ENCODE measurements at places on chromosomes 13 and 19.

- DNase-seq: no peak
These were observed at the start of gene CYP4F11 for GRCh38 chr19:15934332-15935078. Gene CYP4F11 (minus strand): TSS chr19:15934529. CDS start chr19:15934408, 121 bp downstream.

- DNase-seq: peak; percentile 89
These were observed 16.0 kb upstream of the ERCC1 start for GRCh38 chr19:45439569-45440258.

DNA sequence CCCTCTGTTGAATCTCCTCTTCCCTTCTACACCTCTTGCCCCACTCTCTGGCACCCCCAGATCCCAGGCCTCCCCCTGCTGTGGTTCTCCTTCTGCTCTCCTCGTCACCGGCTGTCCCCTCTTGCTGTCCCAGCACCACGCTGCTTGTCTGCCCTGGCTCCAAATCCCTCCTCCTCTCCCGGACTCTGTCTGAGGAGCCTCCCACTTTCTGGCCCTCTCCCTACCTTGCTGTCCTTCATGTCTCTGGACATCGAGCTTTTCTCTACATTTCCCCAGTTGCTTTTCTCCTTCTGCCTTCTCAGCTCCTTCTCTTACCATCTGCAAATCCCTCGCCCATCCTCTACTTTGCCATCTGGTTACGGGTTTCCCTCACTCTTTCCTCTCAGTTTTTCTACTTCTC lies 1.2 kb downstream of the ZNF347 start:
- no peak for DNase-seq

- DNase-seq: no peak
These were observed 5.0 kb downstream of the EBI3 start for GRCh38 chr19:4234142-4234861.

DNA sequence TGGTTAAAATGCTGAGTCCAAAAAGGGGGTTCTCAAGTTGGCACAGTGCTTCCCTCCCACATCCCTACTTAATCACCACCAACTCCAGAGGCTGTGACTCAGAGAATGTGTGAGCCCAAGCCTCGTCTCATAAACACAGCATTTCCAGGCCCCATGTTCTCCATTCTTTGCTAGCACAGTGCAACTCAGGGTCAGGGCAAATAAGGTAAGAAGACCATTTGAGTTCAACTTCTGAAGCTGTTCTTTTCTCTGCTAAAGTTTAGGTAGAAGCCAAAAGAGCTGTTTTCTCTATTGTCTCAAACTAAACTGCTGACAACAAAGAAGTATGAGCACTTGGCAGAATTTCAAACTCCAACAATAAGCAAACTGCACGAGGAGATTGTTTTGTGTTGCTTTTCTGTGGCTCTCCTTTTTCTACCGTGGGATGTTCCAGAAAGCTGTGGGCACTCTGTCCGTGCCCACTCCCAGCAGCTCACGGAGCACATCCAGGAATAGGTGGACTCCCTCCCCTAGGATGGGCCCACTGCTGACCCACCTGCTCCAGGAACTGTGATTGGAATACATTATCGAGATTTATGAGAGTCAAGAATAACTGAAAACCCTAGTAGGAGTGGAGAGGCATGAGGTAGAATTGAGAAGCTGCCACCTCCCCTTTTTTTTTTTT lies 494.3 kb downstream of the COG6 start:
- no peak for DNase-seq

- DNase-seq: no peak
These were observed 39.4 kb upstream of the DACH1 start for GRCh38 chr13:71906448-71906847.
